ENCODE measurements at places on chromosomes 5 and 9.

- DNase-seq, result no peak
These were observed 38.4 kb downstream of the CDKL3 start for GRCh38 chr5:134328619-134329018.

DNA sequence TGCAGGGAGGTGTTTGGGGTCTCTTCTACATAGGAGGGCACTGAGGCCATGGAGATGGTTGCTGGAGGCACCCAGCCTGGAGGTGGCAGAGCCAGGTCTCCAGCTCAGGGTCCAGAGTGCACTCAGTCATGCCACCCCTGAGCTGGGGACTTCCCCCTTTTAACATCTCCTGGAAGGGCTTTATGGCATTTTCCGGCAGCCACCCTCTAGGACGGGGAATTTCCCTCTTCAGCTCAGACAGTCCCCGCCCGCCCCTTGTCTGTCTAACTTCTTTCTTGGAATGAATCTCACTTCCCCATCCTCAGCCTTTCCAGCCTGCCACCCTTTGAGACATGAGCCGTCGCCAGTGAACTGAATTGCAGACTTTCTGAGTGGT is 49.9 kb downstream of the COL15A1 start:
- peak; percentile 51 for DNase-seq

GRCh38 chr5:135342551-135342875 is 56.5 kb downstream of the MACROH2A1 start:
- no peak for DNase-seq

GRCh38 chr5:1718669-1719068 is 81.0 kb downstream of the MRPL36 start:
- no peak for DNase-seq

DNA sequence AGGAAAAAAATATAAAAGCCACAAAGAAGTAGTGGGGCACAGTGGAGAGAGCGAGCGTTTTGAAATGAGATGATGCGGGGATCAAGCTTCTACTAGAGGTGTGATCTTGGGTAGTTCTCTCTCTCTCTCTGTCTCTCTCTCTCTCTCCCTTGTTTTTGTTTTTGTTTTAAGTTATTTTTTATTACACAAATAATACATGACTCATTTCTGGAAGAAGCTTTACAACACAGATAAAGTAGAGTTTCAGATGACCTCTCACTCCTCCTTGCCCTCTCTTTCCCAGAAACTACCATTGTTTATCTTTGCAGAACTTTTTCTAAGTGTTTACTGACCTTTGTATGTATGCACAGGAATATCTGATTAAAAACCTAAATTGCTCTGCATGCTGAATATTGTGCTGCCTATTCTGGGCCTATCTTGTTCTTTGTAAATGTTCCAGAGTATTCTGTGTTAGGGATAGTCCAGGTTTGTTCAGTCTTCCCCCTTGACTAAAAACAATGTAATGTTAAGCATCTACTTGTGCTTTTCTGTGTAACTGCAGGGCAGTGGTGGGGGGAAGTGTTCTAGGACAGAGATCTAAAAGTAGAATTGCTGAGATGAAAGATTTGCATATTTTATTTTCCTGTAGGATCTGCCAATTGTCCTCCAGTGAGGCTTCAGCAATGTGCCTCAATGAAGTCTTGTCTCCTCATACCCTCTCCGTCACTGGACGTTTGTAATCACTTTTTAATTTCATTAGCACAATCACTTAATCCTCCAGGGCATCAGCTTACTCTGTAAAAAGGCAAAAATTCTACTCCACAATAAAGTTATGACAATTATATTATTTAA is 52.0 kb downstream of the FYB1 start:
- no peak for DNase-seq
